ENCODE measurements at places on chromosomes 13 and 19. TPM values are rescaled to one million over a fixed set of nuclear protein-coding genes. Genes with fewer than 3 reads are reported as not detected.

Gene SLC7A10
- not detected for total RNA-seq

Gene NCAN
- 0.03 TPM for total RNA-seq

Gene MPV17L2
- total RNA-seq = 23.4 TPM

- no peak for DNase-seq
Observed at GRCh38 chr19:1046117-1046626, 6.3 kb downstream of the ABCA7 start.

DNA sequence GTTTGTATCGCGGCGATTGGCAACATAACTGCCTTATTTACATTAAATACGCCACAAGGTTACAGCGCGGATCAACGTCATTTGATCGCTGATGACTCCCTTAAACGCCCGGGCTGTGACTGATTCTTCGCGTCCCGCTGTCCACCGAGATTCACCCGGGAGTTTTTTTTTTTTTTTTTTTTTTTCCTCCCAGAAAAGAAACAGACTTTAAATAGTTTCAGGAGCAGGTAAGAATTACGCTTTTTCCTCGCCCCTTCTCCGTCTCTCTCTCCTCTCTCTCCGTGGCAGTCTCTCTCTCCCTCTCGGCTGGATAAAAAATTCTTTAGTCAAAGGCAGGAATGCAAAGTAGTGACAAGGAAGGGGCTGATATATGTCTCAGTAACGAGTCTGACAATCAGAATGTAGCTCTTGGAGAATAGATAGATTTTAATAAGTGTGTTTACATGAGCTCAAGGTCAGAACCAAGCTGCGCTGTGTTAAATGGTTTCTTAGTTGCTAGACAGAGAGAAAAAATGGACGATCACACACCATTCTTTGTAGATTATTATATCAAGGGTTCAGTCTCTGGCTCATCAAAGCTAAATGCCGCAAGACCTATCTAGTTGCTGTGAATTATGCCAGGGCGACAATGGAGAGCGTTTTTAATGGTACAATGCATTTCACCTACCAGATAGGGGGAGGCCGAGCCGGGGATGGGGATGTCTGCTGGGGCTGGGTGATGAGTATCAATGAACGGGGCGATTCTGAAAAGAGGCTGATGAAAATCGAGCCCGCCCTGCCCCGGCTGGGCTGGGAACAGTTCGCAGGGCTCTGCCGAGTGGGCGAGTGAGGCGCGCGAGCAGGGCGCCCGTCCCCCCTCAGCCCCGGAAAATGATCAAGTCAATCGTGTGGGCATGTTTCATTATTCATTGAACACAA lies 147.2 kb upstream of the ZNF536 start:
- DNase-seq = no peak

DNA sequence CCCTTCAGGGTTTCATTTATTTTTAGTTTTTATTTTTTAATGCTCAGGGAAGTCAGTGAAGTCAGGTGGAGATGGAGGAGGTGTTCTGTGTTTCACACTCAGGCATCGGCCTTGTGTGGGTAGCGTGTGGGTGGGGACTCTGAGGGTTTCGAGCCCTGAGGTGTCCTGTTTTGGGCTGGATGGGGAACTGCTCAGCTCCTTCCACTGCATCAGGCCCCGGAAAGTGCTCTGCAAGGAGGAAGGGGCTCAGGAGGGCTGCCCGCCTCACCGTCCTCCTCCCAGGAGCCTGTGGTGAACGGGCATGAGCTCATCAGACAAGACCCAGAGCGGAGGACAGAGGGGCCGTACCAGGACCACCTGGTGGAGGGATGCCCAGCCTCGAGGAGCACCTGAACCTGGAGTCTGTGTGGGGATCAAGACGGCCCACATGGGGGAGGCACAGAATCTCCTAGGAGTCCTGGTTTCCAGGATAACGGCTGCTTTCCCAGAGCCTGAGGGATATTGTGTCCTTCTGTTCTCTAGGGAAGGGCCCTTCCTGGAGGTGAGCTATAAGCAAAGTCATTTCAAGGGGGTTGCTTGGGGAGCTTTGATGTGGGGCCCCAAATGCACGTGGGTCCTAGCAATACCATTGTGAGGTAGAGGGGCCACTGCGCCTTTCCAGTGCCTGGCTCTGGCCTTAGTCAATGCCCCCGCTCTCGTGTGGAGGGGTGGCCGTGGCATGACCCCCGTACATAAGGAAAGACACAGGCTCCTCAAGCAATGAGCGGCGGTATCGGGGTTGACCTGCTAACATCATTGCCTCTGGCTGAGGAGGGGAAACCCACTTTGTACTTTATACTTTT lies 13.5 kb upstream of the GAS6 start:
- DNase-seq = no peak

Measured in HT1080 (cell line).